ENCODE measurements at places on chromosomes 7 and 10. TPM values are rescaled to one million over a fixed set of nuclear protein-coding genes. Genes with fewer than 3 reads are reported as not detected.

DNA sequence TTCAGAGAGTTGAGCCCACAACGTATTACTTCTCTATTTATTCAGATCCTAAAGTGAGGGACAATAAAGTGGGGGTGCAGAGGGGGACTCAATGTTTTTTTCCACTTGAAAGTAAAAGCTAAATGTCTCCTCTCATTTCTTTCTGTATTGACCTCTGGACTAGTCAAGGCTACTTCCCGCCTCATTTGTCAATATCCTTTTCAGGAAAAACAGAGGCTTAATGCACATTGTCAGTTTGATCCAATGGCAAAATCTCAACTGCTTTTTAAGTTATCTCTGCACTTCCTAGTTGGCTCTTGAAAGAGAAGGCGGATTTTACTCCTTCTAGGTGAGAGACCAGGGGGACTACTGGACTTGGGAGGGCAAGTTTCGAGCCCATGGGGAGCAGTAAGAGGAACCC is 56.4 kb downstream of the HIPK2 start:
- DNase-seq, result no peak

DNA sequence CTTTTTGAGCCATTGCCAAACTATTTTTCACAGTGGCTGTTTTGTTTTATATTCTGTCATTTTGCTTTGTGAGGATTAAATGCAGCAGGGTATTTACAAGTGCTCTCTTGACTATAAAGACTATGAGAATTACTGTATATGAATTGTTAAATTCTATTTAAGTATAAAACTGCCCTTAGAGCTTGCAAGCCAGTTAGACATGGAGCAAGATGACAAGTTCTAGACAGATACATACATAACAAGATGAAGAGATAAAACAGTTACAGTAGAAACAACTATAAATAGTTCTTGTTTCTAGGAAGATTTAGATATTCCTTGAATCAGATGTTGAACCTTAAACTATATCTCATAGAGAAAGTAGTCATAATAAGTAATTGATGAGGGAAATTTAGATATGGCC is 60.6 kb downstream of the DNAH11 start:
- DNase-seq, result no peak

DNA sequence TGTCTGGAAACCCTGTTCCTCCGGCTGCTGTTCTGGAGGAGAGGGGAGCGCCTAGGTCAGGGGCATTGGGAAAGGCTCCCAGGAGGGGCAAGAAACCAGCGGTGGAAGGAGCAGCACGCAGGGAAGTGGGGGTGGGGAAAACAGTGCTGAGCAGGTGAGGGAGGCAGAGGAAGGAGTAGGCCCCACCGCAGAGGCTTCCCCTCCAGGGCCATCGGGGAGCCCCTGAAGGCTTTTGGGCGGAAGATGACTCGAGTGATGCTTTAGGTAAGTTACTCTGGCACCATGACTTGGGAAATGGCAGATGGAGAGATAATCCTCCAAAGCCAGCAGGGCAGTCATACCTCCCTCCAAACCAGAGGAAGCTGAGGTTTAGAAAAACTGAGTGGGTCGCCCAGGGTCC is 106.5 kb upstream of the ANLN start:
- no peak for DNase-seq

GRCh38 chr10:125605167-125605566 is 77.8 kb downstream of the TEX36 start:
- DNase-seq, result no peak

DNA sequence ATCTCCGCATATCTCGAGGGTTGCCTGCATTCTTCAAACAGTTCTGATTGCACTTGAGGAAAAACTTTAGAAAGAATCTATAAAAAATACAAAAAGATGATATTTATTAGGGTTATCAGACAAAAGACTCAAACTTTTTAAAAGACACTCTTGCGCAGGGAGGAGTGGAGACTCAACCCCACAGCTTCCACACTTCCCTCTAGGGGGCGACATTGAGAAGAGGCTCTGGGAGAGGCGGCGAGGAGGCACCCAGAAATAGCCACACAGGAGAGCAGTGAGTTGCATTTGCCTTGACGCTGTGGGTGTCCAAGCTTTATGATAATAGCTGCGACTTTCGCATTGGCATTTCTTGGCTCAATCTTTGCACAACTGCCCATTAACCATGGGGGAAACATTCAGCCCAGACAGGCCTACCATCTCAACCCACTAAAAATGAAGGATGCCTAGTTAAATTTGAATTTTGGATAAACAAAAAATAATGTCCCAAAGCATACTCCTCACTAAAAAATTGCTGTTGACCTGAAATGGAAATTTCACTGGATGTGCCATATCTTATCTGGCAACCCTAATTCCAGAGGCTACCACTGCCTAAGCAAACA is 86.2 kb downstream of the EBF3 start:
- DNase-seq, result no peak

DNA sequence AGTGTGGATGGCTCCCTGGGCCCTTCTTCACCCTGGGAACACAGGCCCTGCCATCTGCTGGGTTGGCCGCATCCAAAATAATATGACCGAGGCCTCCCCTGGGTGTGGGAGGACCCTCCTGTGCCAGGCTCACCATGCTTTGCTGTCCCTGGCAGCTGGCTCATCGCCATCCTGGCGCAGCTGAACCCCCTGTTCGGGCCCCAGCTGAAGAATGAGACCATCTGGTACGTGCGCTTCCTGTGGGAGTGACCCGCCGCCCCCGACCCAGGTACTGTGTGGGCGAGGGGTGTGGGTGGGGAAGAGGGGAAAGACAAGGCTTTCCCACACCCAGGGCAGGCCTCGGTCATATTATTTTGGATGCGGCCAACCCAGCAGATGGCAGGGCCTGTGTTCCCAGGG is 4.8 kb downstream of the ATP6V0E2 start:
- no peak for DNase-seq

GRCh38 chr7:44621034-44621749 is 14.8 kb downstream of the OGDH start:
- DNase-seq, result no peak

GRCh38 chr7:140206616-140207389 is 30.0 kb upstream of the KDM7A start:
- DNase-seq, result no peak

- DNase-seq, result no peak
Observed at GRCh38 chr10:51445588-51445987, 253.8 kb downstream of the CSTF2T start.

- no peak for DNase-seq
Observed at GRCh38 chr7:4769761-4770160, 5.7 kb upstream of the AP5Z1 start.

DNA sequence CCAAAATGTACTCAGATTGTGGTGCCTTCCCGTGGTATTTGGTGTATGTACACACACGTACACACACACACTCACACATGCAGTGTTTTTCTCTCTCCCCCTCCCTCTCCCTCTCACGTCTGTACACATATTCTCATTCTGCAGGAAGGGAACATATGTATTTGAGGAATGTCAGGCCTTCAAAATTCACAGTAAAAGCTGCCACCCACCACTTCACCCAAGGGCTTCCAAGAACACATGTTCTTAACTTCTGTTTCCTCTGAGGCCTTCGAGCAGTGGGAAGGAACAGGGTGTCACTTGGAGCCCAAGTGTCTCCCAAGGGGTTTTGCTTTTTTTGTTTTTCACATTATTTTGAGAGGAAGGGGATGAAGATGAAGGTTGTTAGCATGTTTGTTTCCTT is 198.9 kb downstream of the TCF7L2 start:
- DNase-seq, result no peak

DNA sequence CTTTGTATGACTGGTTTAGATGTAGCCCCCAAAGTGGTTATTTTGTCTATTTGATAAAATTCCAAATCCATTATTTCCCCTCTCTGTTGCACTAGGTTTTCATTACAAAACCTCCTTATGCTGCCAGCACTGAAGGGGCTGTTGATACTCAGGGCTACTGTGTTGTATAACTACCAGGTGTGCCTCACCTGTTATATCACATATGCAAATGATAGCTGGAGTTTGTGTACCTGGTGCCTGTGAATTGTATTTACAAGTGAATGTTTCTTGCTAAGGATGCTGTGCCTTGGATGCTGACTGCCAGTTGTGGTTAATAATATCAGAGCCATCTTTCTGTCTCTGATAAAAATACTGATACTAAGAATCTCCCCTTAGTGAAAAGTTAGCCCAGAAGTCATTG is 84.8 kb upstream of the CCDC6 start:
- DNase-seq, result peak; percentile 41

DNA sequence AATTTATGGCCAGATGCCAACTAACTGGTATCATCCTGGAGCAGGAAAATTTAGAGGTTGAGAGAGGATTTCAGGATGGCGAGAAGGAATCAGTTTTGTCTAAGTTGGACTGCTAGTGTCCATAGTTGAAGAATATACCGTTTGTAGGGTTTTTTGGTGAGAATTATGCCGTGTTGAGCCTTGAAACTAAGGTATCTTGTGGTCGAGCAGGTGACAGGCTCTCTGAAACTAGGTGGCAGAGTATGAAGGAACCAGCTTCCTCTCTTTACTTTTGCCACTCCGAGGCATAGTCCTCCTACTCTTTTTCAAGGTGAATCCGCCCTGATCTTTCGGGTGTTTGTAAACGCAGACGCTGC is 9.7 kb downstream of the MDFIC start:
- no peak for DNase-seq

- no peak for DNase-seq
Observed at GRCh38 chr7:93146472-93147141, 1.6 kb downstream of the SAMD9L start.

DNA sequence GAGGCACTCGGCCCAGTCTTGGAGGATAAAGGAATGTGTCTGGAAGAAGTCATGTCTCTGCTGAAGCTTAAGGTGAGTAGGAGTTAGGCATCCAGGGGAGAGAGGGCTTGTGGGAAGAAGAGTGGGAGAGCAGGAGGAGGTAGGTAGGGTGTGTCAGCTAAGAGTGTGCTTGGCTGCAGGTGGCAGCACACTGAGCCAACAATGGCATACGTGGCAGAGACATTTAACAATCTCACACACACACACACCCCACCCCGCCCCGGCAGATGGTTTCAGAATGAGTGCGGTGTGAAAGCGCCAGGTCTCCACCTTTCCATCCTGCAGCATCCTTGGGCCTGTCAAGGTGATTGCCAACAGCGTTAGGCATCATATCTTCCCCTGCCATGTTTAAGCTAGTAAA is 11.2 kb upstream of the ARPC1A start:
- DNase-seq, result no peak

- no peak for DNase-seq
Observed at GRCh38 chr7:6709808-6710207, 3.1 kb upstream of the ZNF12 start.

DNA sequence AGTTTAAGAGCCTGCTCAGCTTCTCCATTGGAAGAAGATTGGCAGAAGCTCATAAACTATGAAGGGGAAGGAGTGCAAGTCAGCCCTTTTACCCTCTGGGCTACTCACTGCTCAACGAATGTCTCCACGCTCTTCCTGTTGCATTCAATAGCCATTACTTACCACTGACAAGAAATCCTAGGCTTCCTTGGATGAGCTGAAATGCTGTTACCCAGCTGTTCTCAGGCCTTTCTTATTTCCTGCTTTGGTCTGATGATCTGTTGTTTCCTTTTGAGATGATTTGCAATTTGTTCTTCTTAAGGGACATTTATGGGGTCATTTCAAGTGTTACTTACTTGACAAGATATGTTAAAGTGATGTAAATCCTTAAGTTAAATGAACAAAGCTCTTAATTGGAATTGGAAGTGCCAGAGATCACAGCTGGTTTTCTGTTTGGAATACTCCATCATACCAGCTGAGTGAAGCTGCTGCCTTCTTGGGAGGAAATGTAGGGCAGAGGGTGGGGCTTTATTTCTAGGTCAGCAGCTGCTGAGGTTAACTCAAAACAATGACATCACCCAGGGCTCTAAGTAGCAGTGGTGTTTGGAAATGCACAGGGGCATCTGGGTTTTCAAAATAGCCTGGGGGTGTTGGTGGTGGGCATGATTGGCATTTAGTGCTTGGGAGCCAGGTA is 170.0 kb downstream of the PRKCQ start:
- DNase-seq, result peak; percentile 45

- no peak for DNase-seq
Observed at GRCh38 chr10:46299536-46300369, 13.0 kb downstream of the ANTXRL start.

GRCh38 chr7:31875424-31875823 is 188.4 kb downstream of the PPP1R17 start:
- no peak for DNase-seq

The PON2 gene
- total RNA-seq, result 179 TPM

The SPDYE11 gene
- not detected for total RNA-seq

The CYP26C1 gene
- total RNA-seq, result not detected

The OGDHL gene
- total RNA-seq, result 0.10 TPM

The AMZ1 gene
- total RNA-seq, result 8.4 TPM

The KLF14 gene
- 0.17 TPM for total RNA-seq

The GPR15LG gene
- total RNA-seq, result 0.37 TPM

The GOLGA7B gene
- total RNA-seq, result 1.0 TPM

Measured in upper lobe of left lung (tissue), 6 donors.